Myocyte (in vitro differentiated cells): ENCODE measurements at places on chromosomes 7 and 10. TPM values are rescaled to one million over a fixed set of nuclear protein-coding genes. Genes with fewer than 3 reads are reported as not detected.

The LRRN3 gene
- total RNA-seq = 5.2 and 26.9 TPM in 2 replicates

The OR2A5 gene
- total RNA-seq = not detected in 2 replicates

The GRM3 gene
- 0.05 TPM in 1 of 2 replicates, not detected in the other for total RNA-seq

The LRRC18 gene
- total RNA-seq = not detected in 2 replicates

The PLPP4 gene
- total RNA-seq = 0.19 TPM in 1 of 2 replicates, not detected in the other

The ENO4 gene
- total RNA-seq = 0.19 TPM in 1 of 2 replicates, not detected in the other

The SPDYE9 gene
- 0.08 and 0.26 TPM in 2 replicates for total RNA-seq

The ZNF467 gene
- 2.5 and 5.3 TPM in 2 replicates for total RNA-seq

The CCDC7 gene
- total RNA-seq = 9.4 and 17.4 TPM in 2 replicates

DNA sequence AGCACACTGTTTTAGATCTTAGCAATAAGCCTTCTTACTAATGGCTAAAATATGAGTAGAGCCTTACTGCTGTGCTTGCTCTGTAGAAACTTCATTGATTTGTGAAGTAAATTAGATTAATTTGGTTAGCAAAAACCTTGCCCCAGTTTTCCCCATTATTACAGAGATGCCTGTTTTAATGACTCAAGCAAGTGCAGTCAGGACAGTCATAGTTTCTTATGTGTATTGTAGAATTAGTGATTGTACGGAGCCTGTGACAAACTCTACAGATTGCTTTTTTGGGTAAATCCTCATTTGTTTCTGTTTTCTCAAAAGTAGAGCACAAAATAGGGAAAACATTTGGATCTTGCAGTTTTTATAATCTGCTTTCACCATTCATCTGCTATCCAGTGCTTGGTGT, 7.0 kb downstream of the TAX1BP1 start:
- no peak for DNase-seq

DNA sequence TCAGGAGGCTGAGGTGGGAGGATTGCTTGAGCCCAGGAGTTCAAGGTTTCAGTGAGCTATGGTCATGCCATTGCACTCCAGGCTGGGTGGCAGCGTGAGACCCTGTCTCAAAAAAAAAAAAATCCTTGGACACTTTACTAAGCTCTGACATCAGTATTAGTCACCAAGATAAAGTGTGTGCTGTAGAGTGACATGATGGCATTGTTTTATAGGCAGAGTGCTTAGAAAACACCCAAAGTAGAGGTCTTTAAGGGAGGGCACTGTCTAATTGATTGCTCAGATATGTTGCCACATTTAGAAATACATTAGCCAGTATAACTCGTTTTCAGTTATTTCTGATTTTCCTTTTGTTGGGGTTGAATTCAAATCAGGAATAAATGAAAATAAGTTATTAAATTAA, 235.9 kb downstream of the REEP3 start:
- no peak for DNase-seq

DNA sequence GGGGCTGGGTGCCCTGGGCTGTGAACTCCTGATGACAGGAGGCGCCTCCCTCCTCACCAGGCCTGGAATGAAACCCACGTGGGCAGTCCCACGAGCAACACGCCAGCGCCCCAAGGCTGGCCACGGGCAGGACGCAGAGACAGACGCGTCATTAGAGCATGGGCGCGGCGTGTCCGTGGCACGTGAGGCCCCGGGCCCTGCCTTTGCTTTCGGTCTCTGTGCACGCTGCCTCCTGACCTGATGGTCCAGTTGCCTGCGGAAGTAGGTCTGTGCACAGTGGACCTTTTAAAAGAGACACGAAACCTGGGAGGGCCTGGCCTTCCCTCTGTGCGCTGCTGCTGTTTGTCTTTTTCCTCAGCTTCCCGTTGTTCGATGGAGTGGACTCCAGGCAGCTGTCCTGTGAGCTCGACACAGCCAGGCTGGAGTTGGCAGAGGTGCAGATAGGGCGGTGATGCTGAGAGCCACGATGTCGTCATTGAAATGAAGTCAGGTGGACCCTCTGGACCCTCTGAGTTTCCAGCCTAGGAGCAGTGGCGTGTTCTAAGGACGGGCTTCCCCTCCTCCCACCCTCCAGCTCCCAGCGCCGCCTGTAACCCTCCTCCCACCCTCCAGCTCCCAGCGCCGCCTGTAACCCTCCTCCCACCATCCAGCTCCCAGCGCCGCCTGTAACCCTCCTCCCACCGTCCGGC, 40.1 kb upstream of the CFAP46 start:
- DNase-seq = no peak

GRCh38 chr7:151803841-151804240, 73.1 kb downstream of the PRKAG2 start:
- DNase-seq = no peak

GRCh38 chr7:100675105-100675451, 1.5 kb downstream of the GNB2 start:
- peak; percentile 36 for DNase-seq

GRCh38 chr10:91339729-91340128, 70.4 kb upstream of the HECTD2 start:
- no peak for DNase-seq

DNA sequence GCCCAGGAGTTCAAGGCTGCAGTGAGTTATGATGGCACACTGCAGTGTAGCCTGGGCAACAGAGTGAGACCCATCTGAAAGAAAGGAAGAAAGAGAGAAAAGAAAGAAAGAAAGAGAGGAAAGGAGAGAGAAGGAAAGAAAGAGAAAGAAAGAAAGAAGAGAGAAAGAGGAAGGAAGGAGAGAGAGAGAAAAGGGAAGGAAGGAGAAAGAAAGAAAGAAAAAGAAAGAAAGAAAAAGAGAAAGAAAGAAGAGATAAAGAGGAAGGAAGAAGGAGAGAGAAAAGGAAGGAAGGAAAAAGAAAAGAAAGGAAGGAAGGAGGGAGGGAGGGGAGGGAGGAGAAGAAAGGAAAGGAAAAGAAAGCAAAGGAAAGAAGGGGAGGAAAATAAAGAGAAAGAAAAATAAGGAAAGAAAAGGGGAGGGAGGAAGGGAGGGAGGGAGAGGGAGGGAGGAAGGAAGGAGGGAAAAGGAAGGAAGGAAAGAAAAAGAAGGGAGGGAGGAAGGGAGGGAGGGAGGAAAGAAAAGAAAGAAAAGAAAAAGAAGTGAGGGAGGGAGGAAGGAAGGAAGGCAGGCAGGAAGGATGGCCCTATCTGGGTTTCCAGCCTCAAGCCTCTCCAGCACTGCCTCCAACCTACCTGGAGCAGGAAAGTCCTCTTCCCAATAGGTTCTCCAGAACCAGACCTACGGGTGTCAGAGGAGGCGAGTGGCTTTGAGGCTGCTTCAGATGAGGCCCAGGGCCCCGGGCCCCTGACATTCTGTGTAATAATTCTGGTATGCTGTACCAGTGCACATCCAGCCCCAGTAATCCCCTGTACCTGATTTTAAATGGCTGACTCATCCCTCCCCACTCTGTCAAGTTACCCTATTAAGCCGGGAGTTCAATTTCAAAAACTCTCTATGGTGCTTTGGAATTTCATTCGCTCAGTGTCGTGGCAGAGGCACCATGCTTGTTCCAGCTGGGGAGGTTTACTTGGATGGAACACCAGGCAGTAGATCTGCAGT, 6.8 kb upstream of the PARD3 start:
- DNase-seq = peak; percentile 54

DNA sequence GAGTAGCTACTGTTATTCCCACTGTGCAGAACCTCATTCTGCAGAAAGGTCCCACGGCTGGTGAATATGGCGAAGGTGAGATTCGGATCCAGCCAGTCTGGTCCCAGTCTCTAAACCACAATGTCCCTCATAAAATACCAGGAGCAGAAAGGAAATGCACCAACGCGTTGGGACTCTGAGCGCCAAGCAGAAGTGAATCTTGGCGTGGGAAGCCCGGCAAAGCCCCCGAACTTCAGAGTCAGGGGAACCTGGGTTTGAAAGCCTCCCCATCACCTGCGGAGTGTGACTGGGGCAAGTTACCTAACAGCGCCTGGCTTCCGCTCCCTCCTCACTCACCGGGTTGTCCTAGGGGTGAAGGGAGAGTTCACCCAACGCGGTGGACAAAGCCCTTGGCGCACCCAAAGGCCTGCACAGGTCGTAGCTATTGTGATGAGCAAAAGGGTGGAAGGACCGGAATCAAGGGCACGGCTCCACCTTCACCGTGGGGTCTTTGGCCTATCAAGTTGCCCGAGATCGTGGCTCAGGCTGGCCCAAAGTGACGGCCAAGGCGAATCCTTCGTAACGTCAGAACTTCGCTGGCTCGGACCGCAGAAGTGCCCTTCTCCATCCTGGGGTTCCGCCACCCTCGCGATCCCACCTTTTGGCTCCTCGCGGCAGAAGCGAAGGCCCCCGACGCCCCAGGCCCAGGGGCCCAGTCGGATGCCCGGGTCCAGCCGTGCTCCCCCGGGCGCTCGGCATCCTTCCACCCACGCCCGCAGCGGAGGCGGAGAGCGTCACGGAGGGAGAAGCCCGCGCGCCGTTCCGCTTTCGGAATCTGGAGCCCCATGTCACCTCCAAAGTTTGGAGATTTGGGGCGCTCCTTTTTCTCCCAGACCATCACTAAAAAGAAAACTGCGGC, 811 bp downstream of the RGS10 start:
- DNase-seq = no peak

DNA sequence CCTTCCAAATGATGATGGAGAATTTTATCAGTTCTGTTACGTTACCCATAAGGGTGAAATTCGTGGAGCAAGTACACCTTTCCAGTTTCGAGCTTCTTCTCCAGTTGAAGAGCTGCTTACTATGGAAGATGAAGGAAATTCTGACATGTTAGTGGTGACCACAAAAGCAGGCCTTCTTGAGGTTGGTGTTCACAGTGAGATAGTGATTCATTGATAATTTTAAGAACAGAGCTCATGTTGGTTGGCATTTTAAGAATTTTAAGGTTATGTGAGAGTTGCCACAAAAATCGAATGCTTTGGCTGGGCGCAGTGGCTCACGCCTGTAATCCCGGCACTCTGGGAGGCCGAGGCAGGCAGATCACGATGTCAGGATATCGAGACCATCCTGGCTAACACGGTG, 25.9 kb downstream of the TAX1BP1 start:
- DNase-seq = peak; percentile 76

DNA sequence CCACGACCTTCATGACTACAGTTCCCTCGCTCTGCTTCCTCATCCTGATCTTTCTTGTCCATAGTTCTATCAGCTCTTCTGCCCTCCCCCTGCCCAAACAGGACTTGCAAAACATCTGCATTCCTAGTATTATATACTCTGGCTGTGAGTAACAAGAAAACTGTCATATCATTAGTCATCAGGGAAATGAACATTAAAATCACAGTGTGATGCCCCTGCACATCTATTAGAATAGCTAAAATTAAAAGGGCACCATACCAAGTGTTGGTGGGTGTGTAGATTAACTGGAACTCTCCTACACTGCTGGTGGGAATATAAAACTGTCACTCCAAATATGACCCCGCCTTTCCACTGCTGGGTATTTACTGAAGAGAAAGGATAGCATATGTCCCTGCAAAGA, 141.8 kb downstream of the C7orf25 start:
- DNase-seq = no peak

- DNase-seq = no peak
Observed at GRCh38 chr7:67738145-67738544, 741.5 kb downstream of the TYW1 start.

GRCh38 chr7:77797734-77798393, 370 bp downstream of the TMEM60 start:
- no peak for DNase-seq

DNA sequence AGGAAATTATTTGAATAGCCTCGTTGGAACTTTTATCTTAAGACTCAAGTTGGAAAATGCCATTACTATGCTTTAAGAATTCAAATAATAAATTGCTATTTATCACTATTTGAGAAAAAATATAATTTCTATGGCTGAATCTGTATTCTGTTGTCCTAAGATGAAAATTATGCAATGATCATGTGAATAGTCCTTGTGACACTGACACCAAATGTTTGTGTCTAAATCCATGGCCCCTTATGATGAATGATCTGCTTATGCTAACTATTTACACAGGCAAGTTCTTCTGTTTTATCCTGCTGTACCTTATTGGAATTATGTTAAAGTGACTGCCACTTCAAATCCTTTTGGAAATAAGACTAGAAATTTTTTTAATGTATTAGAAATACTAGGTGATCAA, 208.7 kb downstream of the DOCK4 start:
- DNase-seq = no peak
